Neuronal stem cell (in vitro differentiated cells): ENCODE measurements at places on chromosomes 11 and 22.

GRCh38 chr22:39175353-39176142, 23.1 kb upstream of the CBX7 start:
- no peak for DNase-seq

DNA sequence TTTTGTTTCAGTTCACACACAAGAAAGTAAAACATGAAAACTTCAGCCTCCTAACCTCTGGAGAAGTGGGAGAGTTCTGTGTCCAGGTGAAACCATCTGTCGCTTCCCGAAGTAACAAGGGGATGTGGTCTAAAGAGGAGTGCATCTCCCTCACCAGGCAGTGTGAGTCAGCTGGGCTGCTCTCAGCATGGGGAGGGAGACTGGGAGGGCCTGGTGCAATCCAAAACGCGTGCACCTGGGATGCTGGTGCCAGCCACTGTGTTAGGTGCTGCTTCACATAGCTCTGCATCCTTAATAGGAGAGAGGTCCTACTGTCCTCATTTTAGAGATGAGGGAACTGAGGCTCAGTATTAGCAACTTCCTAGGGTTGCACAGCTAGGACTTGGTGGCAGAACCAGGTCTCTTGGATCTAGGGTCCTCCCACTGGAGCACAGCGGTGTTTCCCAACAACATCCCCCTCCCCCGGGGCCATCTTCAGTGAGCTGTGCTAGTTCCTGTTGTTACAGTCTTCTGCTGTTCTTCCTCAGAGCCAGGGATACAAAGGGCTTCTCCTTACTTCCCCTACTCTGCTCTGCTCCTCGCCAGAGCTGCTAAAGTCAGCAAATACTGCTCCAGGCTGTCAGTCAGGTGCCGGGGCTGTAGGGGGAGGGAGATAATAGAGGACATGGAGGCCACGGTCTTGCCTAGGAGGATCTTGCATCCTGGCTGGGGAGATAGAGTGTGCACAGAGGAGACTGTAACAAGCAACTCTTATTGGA, 8.0 kb downstream of the IL10RA start:
- DNase-seq = no peak

DNA sequence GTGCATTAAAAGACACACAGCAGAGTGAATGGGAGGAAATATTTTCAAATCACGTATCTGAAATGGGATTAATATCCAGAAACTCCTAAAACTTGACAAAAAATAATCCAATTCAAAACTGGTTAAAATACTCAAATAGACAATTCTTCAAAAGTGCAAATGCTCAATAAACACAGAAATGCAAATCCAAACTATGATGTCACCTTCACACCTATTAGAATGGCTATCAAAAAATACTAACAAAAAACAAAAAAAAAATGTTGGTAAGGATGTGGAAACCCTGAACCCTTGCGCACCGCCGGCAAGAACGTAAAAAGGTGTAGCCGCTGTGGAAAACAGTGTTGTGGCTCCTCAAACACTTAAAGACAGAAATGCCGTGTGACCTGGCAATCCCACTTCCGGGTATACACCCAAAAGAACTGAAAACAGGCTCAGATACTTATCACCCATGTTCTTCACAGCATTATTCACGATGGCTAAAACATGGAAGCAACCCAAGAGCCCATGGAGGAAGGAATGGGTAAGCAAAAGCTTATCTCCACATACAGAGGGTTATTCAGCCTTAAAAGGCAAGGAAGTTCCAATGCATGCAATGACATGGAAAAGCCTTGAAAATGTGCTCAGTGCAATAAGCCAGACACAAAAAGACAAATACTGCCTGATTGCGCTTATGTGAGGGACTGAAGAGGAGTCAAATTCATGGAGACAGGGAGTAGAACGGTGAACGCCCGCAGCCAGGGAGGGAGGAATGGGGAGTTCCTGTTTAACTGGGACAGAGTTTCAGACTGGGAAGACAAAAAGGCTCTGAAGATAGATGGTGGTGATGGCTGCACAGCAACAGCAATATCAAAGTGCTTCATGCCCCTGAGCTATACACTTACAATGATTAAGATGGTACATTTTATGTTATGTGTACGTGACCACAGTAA, 19.6 kb downstream of the BRD1 start:
- no peak for DNase-seq

DNA sequence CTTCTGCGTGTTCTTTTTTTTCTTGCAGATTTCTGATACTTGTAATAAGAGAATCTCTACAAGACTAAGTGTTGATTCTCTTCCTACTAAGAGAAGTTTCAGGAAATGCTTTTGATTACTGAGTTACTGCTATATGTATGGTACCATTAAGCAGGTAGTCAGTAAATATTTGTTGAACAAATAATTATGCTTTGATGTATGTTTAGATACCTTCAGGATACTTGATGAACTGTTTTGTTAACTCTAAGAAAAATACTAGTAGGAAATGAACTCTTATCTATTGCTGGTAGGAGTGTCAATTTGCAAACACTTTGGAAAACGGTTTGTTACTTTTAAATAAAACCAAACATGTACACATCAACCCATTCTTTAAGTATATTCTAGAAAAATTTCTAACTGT, 90.6 kb downstream of the TMEM135 start:
- DNase-seq = no peak

GRCh38 chr11:79413268-79413667, 27.6 kb downstream of the TENM4 start:
- peak; percentile 15 for DNase-seq

- DNase-seq = no peak
These were observed 81.0 kb upstream of the ZBED5 start for GRCh38 chr11:10938650-10939387.

DNA sequence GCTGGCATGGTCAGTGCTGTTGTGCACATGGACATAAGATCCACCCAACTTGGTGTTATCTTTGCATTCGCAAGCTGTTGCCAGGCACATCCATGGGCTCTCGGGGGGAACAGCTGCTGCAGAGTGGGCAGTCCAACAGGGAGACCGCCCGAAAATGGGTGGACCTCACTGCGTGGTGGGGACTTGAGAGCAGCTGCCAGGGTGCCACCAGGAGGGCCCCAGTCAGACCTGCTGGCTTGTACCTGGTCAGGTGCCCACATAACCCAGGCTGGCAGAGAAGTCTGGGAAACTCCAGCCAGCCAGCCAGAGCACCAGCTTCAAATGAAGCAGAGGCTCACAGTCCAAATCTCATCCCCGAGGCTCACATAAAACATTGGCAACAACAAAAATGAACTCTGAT, 120.2 kb downstream of the BCR start:
- DNase-seq = no peak

- no peak for DNase-seq
These were observed 17.4 kb upstream of the NOX4 start for GRCh38 chr11:89508544-89508943.

GRCh38 chr11:12143461-12144258, 33.3 kb downstream of the MICAL2 start:
- DNase-seq = no peak

DNA sequence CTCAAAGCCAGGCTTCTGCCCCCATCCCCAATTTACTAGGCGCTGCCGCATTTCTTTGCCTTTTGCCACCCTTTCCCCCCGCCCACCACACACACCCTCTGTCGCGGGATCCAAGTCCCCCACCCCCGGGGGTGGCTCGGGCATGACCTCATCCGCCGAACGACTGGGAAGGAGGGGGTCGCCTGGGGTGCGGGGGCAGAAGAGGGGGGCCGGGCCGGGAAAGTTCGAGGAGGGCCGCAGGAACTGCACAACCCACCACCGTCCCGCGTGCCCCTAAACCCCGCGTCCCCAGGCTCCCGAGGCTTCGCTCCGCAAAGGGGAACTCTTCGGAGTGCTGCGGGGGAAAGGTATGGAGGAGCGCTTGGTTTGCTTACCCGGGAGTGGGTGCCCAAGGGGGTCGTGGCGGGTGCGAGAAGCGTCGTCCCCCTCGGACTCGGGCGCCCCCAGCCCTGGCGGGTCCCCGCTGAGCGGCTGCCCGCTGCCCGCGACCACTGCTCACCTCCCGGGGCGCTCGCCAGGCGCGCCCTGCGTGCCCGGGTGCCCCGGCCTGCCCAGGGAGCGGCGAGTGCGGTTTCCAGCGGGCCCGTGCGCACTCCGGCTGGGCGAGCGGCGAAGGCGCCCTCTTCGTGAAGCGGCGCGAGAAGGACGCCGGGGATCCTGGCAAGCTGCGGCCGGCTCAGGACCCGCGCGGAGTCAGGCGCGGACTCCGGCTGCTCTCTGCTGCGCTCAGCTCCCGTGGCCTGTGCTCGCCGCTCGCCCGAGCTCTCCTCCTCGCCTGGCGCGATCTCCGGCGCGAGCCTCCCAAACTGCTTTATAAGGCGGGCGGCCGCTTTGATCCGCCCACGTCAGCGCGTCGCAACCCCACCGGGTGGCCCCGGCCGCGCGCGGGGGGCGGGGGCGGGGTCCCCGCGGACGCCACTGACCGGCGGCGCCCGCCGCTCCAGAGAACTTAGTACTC, 4.0 kb upstream of the WNT11 start:
- DNase-seq = peak; percentile 51

- DNase-seq = no peak
These were observed 9.7 kb downstream of the DEUP1 start for GRCh38 chr11:93340223-93340622.

DNA sequence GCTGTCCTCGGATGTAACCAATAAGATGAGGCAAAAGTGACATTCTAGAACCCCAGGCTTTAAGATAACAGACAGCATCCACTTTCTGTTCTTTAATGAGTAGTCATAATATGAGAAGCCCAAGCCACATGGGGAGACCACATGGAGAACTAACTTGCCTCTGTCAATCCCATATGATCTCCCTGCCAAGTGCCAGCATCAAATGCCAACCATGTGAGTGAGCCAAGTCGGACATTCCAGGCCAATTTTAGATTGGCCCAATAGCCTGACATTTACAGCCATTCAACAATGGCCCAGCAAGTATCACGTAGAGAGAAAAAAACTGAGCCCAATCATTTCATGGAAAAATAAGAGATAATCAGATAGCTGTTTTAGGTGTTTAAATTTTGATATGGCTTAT, 2048.3 kb upstream of the RAG2 start:
- no peak for DNase-seq

- no peak for DNase-seq
These were observed 39.6 kb downstream of the GRAMD4 start for GRCh38 chr22:46659791-46660186.

DNA sequence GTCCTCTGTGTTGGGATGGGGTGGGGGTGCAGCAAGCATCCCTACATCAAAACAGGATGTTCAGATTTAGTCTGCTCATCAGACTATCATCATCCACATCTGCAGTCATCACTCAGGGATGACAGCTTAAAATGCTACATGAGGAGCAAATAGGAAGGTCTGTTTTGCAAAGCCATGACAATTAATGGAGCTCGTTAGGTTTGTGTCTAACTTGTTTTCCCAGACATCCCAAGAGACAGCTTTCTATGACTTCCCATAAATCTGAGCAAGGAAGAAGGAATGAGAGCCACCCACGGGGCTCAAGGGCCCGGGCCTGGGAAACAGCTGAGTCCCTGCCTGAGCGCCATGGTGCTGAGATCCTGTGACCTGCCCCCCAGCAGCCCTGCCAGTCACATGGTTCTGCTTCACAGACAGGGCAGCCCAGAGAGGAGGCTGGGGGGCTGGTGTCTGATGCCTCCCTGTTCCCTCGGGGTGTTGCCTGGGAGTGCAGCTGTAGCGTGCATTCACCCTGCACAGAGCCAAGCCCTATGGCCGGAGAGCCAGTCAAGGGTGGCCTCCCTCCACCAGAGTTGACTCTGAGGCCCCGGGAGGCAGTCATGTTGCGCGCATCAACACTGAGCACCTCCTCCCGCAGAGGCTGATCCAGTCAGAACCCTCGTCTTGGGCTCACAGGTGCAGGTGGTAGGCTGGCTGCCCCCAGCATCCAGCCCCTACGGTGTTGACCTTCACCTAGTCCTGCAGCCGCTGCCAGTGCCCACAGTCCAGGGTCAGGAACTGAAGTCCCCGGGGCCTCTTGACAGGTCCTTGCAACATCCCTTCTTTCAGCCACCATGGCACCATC, 12.1 kb downstream of the DERL3 start:
- no peak for DNase-seq

- no peak for DNase-seq
These were observed 258.5 kb downstream of the LUZP2 start for GRCh38 chr11:24755260-24755839.

- DNase-seq = no peak
These were observed 71.8 kb upstream of the NCAM1 start for GRCh38 chr11:112889446-112889845.

DNA sequence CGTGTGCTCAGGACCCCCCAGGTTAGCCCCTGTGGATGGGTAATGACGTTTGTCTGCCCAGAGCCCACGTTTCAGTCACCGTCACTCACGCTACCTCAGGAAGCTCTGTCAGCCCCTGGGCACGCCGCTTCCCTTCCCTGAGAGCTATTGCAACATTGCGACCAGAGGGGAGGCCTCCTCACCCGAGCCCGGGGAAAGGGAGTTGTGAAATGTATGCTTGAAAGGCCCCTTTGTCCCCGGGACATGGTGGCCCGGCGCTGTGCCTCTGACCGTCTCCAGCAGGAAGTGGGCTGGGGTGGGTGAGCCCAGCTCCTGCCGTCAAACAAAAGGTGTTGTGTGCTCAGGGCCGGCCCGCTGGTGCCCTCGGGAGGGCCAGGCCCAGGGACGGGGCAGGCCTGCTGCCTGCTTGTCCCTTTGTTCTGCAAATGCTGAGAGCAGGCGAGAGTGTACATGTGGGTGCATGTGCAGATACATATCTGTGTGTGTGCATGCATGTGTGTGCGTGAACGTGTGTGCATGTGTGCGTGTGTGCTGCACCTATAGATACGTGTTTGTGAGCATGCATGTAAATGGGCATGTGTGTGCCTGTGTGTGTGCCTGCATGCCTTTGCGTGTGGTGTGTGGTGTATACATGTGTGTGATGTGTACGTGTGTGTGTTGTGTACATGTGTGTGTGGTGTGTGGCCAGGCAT, 1125.0 kb downstream of the BRD1 start:
- DNase-seq = no peak

- no peak for DNase-seq
These were observed 29.0 kb upstream of the FGF3 start for GRCh38 chr11:69848201-69848600.

DNA sequence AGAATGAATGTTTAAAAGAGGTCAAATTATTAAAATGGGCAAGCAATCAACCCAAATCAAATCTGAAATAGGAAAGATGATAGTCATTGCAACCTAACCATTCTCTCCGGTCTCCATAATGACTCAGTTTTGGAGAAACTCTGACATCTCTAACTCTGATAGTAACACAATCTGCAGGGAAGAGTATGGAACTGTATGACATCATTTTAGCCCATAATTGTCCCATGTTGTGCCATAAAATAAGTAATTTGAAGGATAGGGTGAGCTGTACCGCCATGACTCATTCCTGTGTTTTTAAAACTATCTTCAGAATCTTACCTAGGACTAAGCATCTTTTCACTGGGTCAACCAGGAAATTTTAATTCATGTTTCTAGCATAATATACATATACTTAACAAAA, 350.8 kb downstream of the DLG2 start:
- DNase-seq = no peak

DNA sequence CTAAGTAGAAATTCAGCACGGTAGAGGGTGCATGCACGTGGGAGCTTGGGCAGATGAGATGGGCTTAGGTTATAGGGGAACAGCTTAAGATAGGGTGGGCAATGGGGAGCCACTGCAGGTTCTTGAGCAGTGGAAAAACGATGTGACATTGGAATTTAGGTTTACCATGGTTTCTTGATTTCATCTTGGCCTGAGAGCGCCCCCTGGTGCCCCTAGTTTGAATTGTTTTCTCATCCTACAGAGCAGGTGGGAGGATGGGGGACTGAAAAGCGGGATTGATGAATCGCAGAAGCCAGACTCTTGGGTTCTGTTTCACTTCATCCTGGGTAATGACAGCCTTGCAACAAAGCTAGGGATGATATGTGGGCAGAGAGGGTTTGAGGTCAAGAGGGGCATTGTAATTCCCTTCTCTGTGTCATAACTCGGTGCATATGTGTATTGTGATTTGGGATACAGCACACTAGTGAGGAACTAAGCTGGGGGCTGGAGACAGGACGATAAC, 6.7 kb upstream of the MCAM start:
- DNase-seq = no peak
